CD4-positive, alpha-beta T cell (primary cell): ENCODE measurements at places on chromosomes 2 and 18.
A peak's percentile ranks its signal among the peaks of the same experiment; 100 is the strongest.

GRCh38 chr18:2900684-2901422 lies 54.0 kb downstream of the EMILIN2 start:
- no peak for DNase-seq

GRCh38 chr2:240249423-240250149 lies 109.1 kb upstream of the OTOS start:
- no peak for DNase-seq

GRCh38 chr2:53668624-53669026 lies 99.0 kb upstream of the CHAC2 start:
- no peak for DNase-seq

DNA sequence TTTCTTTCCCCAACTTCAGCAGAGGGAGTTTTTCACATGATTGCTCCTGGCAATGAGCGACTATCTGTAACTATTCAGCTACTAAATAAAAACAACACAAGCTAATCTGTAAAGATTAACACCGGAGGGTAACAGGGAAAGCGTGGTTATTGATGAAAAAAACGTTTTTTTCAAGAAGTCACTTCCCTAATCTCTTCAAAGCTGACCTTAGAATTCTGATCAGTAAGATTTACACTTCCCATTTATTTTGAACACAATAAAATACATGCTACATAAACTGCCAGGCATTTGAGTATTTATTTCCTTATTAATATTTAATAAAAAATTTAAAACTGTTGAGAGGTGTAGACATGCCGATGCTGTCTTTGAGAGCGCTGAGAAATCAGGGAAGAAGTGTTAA lies 207.4 kb upstream of the HDAC4 start:
- DNase-seq, result no peak

DNA sequence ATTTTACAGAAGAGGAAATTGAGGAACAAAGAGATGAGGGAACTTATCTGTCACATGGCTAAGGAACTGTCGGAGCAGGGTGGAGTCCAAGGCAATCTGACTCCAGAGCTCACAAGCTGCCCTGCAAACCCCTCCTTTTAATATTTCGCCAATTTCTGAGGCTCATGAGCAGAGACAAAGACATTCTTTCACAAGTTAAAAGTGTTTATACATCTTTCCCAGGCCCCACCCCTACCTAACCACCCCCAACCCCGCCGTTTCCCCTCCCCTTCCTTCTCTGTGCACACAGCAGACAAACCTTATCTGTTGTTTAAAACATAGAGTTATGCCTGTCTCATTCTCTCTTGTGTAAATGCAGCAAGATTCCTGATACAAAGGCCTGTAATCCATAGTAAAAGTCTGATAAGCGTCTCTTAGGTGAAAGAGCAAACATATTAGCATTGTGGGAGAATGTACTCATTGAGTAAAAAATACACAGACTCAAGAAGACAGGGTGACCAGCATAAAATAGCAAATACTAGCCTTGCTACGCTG lies 44.3 kb downstream of the EPHA4 start:
- peak; percentile 34 for DNase-seq

GRCh38 chr2:48050711-48051110 lies 144.4 kb upstream of the FBXO11 start:
- DNase-seq, result no peak

GRCh38 chr18:408367-408766 lies 92.1 kb downstream of the COLEC12 start:
- no peak for DNase-seq

- DNase-seq, result no peak
Measured at GRCh38 chr2:216911008-216911407, 51.1 kb upstream of the TNP1 start.

DNA sequence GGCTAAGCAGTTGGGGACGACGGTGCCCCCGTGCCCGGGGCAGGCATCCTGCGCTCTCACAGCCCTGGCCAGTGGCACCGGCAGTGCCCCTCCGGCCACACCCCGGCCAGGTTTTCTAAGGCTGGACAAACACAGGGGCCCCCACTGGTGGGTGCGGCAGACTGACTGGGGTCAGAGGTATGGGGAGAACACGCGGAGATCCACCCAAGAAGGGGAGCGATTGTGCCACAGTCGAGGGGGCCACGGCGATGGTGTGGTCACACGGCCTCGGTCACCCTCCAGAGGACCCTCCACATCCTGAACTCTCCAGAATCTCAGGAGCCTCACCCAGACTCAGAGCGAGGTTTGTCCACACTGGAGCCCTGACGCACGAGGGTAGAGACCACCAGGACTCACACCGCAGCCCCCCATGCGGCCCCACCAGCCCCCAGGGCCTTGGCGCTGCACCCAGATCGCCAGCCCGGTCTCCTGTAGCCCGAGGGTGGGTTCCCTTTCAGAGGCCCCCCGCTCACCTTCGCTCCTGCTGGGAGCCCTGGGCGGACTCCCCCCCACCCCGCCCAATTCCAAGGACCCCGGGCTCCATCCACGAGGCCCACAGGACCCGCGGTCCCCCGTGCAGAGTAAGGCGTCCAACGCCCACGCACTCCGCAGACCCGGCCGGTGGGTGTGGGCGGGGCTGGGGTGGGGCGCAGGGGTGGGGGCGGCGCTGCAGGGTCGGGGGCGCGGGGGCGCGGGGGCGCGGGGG lies 15.2 kb downstream of the PDCD1 start:
- no peak for DNase-seq
